Motor neuron (in vitro differentiated cells): ENCODE measurements at places on chromosomes 7 and 10. TPM values are rescaled to one million over a fixed set of nuclear protein-coding genes. Genes with fewer than 3 reads are reported as not detected.

Gene WNT8B
- not detected in 2 replicates for total RNA-seq

GRCh38 chr7:34928052-34928451 lies 109.2 kb downstream of the DPY19L1 start:
- ATAC-seq, result no peak

Gene PRPS1L1
- 0.46 TPM in 1 of 2 replicates, not detected in the other for total RNA-seq

DNA sequence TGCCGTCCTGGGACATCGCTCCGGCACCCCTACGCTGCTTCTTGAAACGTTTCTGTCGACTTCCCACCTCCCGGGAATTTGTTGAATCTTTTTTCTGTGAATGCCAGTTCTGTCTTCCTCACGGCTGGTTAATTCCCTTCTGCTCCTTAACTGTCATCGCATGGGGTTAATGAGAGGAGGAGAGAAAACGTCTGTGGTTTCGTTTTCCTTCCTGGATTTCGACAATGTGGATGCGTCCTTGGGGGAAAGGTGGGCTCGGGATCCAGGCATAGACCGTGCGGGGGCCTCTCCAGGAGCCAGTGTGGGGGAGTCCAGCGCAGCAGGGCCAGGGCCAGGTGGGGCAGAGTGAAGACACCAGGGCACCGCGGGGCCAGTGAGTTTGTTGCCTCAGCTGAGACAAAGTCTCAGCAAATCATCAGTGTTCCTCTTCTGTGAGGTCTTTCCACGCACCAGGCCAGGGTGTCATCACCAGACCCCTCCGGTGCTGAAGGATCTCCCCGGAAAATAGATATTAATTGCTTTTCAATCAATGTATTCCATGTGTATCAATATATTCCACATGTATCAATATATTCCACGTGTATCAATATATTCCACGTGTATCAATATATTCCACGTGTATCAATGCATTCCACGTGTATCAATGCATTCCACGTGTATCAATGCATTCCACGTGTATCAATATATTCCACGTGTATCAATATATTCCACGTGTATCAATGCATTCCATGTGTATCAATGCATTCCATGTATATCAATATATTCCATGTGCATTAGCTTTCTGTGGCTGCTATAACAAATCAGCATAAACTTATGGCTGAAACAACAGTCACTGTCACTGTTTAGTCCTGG lies 33.7 kb upstream of the CFAP46 start:
- ATAC-seq, result no peak
